ENCODE measurements at places on chromosomes 12 and 14. TPM values are rescaled to one million over a fixed set of nuclear protein-coding genes. Genes with fewer than 3 reads are reported as not detected.

The OAS1 gene
- total RNA-seq: 19.1 TPM

The MARK3 gene
- 91.4 TPM for total RNA-seq

The TESPA1 gene
- not detected for total RNA-seq

The PYGL gene
- 38.8 TPM for total RNA-seq

The PRKAB1 gene
- total RNA-seq: 32.5 TPM

The CYP27B1 gene
- 2.2 TPM for total RNA-seq

The WNT5B gene
- total RNA-seq: 11.3 TPM

The SERPINA12 gene
- total RNA-seq: not detected

The KRT8 gene
- 768 TPM for total RNA-seq

The PRPF40B gene
- 25.0 TPM for total RNA-seq

The P2RX7 gene
- total RNA-seq: not detected

The PLD4 gene
- total RNA-seq: 0.17 TPM

The PNP gene
- 66.3 TPM for total RNA-seq

The SMIM41 gene
- total RNA-seq: not detected

DNA sequence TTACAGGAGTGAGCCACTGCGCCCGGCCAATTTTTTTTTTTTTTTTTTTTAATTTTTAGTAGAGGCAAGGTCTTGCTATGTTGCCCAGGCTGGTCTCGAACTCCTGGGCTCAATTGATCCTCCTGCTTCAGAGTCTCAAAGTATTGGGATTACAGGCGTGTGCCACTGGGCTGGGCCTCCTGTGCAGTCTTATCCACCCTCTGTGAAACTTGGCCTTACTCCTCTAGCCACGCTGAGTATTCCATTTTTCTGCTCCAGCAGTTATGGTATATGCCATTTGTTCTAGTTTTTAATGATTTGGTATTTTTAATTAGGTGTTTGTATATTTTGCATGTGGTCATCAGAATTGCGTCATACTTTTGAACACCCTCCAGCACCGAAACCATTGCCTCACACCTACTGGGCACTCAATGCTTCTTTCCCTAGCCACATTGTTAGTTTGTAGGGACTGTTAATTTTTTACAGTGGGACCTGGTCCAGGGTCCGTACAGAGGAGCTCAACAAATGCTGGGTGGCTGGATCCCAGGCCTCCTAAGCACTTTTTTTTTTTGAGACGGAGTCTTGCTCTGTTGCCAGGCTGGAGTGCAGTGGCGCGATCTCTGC lies 11.4 kb downstream of the RIOX1 start:
- DNase-seq: no peak

GRCh38 chr12:59010941-59011340 lies 90.6 kb upstream of the LRIG3 start:
- no peak for DNase-seq

DNA sequence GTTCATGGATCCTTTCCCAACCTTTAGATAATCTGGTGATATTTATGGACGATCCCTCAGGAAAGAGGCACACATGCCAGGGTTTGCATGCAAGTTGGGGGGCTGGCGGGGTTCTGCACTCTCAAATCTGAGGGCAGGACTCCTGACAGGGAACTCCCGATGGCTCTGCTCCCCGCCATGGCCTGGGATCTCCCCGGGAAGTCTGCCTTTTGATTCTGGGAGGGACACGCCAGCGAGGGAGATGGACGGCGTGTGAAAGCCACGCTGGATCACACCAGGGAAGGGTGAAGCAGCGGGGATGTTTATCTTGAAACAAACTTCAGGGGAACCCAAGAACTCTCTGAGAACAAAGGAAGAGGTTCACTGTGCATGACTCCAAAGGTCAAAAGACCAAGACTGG lies 43.6 kb downstream of the LGMN start:
- DNase-seq: no peak

GRCh38 chr14:87142551-87143211 lies 850.3 kb downstream of the GALC start:
- DNase-seq: no peak

GRCh38 chr12:89479982-89480381 lies 44.6 kb downstream of the GALNT4 start:
- DNase-seq: no peak

- DNase-seq: no peak
Observed at GRCh38 chr12:45575823-45576475, 153.6 kb upstream of the ARID2 start.

DNA sequence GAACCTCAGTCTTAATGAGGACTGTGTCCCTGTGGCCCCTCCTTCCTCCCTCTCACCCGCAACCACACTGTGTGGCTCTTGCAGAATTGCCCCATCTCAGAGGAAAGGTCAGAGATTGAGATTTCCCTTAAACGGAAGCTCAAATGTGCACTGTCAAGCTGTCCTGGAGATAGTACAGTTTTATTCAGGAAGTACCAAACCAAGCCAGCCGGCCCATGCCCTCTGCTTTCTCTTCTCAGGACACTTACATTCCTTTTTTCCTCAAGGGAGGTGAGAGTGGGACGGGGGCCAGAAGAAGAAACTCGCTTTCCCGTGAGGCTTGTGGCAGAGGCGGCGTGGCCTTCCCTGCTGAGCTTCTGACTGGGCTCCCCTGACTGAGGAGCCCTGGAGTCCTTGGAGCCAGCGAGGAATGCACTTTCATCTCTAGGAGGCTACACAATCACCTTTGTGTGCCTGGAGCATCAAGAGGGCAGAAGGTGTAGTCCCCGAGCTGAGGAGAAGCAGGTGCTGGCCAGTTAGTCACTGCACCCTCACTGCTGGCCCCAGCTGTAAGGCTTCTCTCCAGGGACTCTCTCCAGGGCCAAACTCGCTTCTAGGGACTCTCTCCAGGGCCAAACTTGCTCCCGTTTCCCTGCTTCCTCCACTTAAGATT lies 24.1 kb upstream of the ATP2A2 start:
- DNase-seq: no peak

GRCh38 chr14:73025544-73025943 lies 1.4 kb downstream of the ZFYVE1 start:
- no peak for DNase-seq

- DNase-seq: no peak
Observed at GRCh38 chr14:96052541-96053247, 13.5 kb downstream of the C14orf132 start.

DNA sequence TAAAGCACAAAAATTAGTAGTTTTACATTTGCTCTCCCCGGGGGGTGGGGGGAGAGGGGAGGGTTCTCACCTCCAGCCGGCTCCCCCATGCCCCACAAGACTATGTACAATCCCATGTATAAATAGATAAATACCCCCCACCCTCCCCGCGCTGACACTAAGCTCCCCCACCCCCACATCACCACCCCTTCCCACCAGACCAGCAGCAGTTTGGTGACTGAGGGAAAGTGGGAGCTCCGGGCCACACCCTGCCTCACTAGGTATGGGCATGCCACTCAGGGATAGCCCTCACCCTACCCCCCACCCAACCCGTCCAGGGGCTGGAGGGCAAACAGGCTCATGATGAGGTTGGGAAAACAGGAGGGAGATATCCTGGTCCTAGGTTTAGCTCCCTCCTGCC lies 1.9 kb upstream of the PRKAG1 start:
- DNase-seq: no peak

DNA sequence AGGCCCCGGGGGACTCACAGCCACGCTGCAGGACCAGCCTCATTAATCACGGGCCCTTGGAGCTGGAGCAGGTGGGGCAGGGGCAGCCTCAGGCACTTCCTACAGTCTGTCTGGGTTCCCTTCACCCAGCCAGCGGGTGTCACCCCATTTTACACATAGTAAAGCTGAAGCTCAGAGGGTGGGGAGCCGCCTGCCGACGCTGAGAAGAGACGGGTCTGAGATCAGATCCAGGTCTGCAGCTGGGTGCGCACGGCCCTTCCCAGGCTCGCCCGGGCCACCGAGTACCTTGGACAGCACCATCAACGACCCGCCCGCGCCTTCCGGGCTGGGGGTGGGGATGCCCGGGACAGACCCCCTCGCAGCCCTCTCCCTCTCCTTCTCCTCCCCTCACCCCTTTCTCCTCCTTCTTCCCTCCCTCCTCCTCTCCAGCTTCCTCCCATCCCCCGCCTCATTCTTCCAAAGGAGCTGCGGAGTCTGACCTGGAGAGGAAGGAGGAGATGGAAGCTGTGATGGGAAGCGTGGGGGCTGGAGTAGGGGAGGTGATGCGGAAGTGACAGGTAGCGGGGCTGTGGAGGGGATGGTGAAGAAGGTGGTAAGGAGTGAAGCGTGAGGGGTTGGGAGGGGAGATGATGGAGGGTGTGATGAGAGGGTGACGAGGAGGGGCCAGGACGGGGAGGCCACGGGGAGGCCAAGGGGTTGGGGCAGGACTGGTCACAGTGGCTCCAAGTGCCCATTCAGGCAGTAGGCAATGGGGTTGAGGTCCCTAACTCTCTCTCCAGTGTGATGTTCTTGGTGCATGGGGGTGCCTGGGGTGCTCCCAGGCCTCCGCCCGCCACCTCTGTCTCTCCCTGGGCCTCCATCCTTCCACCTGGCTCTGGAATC lies 8.8 kb downstream of the DTX1 start:
- DNase-seq: no peak

DNA sequence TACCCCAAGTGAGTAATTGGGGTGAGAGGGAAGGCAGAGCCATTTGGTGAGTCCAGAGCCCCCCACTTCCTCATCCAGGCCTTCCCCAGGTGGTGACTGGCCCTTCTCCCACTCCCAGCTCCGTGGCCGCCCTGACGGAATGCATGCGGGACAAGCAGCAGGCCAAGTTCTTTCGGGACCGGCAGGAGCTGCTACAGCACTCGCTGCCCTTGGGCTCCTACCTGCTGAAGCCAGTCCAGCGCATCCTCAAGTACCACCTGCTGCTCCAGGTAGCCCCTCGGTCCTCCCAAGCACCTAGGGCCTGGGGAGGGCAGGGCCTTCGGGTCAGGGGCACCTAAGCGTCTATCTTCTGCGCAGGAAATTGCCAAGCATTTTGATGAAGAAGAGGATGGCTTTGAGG lies 26.5 kb downstream of the PLEKHG3 start:
- DNase-seq: no peak

GRCh38 chr12:92473564-92473963 lies 229.2 kb upstream of the PLEKHG7 start:
- DNase-seq: no peak

GRCh38 chr12:117444781-117445180 lies 83.4 kb upstream of the NOS1 start:
- DNase-seq: no peak

GRCh38 chr14:91613459-91614112 lies 103.5 kb upstream of the PPP4R3A start:
- DNase-seq: no peak

DNA sequence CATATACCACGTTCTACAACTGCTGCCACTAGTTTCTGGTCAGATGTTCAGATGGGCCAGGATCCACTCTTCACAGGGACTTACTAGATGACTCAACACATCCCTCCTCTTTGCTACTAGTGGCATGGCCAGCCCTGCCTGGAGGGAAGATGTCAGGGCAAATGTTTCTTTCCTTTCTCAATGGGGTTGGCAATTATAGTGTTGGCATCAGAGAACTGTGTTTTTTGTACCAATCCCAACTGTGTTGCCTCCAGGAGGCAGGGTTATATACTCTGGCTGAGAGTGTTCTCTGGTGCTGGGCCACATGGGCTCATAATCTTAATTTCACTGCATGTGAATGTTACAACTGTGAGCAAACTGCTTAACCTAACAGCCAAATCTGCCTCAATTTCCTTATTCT lies 69.9 kb upstream of the AVPR1A start:
- no peak for DNase-seq

DNA sequence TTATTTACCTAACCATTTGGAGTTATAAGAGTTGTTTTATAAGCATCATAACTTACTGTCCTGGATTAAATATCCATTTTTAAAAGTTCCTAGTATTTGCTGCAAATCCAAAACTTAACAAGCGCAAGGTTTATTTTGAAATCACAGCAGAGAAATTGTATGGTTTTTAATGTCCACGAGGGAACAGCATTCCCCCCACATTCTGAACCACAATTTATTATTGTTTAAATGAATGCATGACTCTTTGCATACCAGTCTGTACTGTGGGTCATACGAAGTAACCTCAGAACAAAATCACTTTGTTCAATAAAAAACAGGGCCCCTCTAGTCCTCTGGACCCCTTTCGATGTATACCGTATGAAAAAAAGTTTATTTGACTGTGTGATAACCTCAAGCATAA lies 75.9 kb downstream of the DACT1 start:
- no peak for DNase-seq

- DNase-seq: no peak
Observed at GRCh38 chr12:473198-473597, 13.5 kb downstream of the B4GALNT3 start.

DNA sequence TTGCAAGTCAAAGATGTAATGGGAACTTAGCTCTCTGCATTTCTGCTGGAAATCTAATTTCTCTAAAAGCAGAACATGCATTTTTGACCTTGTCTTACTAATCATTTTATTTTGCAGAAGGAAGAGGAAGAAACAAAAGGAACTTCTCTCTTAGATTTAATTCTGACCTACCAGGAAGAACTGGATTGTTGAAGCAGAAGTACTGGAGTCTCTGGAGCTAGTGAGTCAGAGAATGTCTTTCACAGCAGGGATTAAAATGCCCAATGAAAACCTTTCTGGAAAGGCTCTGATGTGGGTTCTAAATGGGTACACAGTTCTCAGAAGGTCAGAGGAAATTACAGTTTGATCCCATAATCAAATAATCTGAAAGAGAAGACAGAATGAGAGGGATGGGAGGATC lies 70.8 kb upstream of the GNG2 start:
- no peak for DNase-seq

All from type B pancreatic cell (in vitro differentiated cells).